CD4-positive, alpha-beta T cell treated with Interleukin-2 at 100 ng/mL for 4 hours (primary cell): ENCODE measurements at places on chromosomes 1 and 21.
A peak's percentile ranks its signal among the peaks of the same experiment; 100 is the strongest.

GRCh38 chr21:30216041-30216723 is at the start of gene CLDN8:
CLDN8 (minus strand) TSS chr21:30216097; CDS start chr21:30215925, 172 bp downstream.
- DNase-seq = no peak

DNA sequence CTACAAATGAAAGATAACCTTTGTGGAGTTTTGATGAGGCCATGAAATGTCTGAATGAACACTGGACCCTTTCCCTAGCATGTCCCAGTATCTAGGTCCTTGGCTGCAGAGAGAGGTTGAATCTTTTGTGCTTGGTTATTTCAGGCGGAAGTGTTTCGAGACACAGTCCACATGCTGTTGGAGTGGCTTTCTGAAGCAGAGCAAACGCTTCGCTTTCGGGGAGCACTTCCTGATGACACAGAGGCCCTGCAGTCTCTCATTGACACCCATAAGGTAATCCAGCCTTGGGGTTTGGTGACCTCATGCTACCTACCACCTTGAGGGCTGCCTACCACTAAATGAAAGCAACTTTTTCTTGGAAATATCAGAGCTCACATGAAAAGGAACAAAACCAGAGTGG is 38.9 kb upstream of the BMP8A start:
- no peak for DNase-seq

DNA sequence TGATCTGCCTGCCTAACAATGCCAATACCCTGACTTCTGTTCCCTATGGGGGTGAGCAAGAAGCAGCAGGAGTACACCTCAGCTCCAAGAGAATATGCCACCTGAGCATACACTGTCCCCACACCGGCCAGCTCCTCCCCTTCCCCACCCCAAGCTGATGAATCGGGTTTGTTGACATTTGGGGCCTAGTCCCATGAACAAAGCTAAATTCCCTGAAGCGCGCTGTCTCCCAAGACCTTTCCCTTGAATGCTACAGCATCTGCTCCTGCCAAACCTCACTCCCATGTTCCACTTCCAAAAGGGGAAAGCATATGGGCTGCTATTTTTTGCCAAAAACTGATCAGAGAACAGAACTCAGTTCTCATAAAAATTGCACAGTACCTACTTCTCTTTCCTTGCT is 220.4 kb upstream of the CAMK1G start:
- DNase-seq = no peak

DNA sequence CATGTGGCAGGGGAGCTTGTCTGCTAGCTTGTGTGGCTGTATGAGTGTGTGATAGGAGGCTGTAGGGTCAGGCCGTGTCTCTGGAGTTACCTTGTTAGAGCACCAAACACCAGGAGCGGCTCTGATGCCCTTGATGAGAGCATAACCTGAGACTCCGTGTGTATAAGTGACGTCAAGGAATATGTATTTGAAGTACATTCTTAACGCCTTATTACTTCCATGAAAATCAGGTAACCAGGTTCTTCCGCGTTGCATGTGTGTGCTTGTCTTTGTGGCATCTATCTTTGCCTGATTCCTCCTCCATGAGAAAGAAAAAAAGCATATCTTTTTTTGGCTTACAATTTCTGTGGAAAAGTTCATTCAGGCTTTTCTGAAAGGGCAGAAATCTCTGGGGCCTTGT is 4.6 kb downstream of the OLFML3 start:
- no peak for DNase-seq

DNA sequence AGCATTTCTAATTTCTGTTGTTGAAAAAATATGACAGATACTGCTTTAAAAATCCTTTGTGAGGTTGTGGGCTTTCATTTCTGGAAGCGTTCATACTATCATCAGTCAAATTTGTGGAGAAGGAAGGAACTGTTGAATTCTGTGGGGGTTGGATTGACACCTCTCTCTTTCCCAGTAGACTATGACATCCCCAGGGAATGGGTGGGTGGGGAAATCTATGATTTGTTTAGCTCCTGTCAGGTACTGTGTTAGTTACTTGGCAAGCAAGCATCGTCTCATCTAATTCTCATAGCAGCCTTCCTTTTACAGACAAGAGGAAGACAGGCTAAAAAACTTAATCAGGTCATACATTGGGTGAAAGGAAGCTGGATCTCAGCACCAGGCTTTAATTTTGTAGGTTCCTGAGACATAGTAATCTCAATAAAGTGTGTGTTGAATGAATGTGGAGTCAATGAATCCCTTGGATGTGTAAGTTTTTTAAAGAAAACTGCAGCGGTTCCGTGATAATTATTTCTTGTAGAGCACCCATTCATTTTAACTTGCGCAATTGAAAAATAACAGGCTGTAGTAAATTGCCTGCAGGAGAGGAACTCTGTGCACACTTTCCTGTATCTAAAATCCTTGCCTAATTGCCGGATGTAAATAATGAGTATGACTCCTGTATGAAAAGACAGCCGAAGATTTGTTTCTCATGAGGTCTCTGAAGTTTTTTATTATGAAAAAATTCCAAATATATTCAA is 60.6 kb downstream of the MYOM3 start:
- DNase-seq = no peak

DNA sequence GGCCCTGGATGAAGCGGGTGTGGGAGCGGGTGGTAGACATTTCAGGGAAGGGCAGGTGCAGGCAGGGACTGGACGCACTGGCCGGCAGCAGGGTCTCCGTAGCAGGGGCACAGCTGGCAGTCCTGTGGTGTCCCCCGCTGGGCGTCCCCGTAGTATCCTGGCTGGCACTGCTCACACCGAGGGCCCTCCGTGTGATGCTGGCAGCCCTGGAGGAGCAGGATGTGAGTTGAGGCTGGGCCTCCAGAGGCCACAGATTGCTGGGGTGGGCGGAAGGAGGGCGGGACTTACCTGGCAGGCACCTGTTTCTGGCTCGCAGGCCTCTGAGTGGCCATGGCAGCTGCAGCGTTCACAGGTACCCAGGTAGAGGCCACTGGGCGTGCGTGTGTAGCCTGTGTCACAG is 62.3 kb downstream of the LDLRAD2 start:
- no peak for DNase-seq

- DNase-seq = peak; percentile 79
Measured at GRCh38 chr1:24199291-24199900, 12.3 kb upstream of the IFNLR1 start.

- no peak for DNase-seq
Measured at GRCh38 chr1:39141925-39142324, 62.6 kb upstream of the MACF1 start.

- DNase-seq = no peak
Measured at GRCh38 chr1:180080439-180080838, 74.2 kb upstream of the QSOX1 start.

DNA sequence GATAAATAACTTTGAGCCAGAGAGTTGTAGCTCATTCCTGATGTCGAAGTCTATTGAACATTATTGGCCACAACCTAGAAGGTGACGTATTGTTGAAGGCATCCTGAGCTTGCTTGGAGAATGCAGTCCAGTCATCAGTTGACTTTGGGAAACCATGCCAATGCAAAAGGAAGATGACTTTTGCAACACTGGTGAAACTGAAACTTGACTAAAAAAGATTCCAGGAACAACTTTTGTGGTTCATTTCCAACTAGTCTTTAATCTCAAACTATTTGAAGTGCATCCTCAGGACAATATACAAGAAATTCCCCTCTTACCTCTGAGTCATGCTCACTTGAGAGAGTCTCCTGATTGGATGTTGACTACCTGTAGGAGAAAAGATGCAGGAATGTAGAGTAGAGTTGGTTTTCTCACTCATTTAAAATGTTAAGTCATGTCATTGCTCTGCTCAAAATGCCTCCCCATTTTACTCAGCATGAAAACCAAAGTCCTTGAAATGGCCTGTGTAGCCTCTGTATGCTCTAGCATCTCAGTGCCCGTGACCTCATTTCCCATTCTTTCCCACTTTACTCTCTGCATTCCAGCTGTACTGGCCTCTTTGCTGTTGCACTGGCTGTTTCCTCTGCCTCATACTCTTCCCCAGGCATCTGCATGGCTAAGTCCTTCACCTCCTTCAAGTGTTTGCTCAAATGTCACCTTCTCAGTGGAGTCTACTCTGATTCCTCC is 24.4 kb upstream of the LEPR start:
- peak; percentile 22 for DNase-seq

DNA sequence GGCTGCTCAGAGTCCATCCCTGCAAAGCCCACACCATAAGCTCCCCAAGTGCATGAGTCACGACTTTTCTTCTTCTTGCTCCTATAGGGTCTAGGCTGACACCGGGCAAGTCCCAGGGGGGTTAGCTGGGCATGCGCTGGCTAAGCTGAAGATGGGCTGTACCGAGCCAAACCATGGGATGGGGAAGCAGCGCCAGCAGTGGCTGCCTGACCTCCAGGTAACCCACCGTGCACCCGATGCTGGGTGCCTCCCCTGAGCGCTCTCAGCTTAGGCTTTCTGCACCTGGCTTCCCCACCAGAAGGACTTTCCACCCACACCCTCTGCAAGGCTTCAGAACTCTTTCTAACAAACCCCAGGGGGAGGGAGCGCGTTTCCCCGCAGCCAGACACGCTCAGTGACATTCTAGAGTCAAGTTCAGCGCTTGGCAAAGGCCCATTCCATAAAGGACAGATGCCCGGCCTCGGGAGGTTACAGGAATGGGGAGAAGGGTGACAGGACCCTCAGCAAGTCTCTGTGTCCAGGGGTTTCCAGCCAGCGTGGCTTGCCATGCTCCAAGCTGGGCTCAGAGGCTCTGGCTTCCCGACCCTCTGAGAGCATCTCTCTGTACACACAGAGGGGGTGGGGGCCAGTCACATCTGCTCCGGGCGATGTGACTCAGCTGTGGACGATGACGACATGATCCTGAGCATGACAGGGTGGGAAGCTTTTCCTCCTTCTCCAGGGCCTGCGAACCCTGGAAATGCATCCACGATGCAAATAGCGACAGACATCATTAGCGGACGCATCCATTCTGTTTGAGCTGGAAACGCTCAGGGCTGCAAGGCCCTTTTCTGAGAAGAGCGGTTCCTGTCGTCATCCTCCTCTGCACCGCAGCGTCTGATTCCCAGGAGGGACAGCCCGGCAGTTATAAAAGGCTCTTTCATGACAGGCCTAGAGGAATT is 107.8 kb downstream of the SIK1 start:
- DNase-seq = no peak

- no peak for DNase-seq
Measured at GRCh38 chr1:162587347-162587746, 25.8 kb downstream of the UAP1 start.

GRCh38 chr1:92411511-92411910 is 75.2 kb downstream of the GFI1 start:
- peak; percentile 26 for DNase-seq

- DNase-seq = no peak
Measured at GRCh38 chr1:233367057-233367803, 39.7 kb downstream of the MAP3K21 start.

GRCh38 chr1:56133522-56134472 is 445.6 kb downstream of the PLPP3 start:
- DNase-seq = no peak

DNA sequence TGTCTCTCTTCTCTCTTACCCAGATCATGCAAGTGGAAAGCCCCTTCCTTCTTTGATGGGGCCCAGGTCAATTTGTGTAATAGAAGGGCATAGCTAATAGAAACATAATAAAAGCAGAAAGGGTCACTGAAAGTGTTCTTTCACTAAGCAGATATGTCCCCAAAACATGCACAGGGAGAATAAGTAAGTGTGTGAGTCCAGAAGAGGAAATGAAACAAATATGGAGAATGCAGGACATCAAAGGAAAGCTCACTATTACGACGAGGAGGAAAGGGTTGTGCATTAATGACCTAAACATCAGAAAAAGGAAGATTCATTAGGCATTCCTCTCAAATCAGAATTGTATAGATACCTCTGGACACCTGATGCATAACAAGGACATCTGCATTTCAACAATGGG is 81.4 kb upstream of the SMYD2 start:
- no peak for DNase-seq

- DNase-seq = no peak
Measured at GRCh38 chr1:198399452-198399851, 141.0 kb downstream of the ATP6V1G3 start.

DNA sequence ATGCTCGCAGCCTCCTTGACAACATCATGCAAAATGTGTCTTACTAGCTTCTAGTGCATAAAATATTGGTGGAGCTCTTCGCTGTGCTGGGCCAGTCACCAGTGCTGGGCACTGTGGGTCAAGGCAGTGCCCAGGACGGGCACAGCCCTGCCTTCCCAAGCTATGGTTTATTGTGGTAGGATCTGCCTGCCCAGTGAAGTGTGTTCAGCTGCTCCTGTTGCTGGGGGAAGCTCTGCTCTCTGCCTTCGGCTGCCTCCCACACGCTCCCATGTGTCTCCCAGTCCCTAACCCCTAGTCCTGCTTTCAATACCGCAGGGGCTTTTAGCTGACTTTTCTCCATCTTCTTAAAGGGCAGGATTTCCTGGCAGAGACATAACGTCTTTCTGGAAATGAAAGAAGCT is 15.7 kb downstream of the EPHX1 start:
- no peak for DNase-seq

GRCh38 chr1:50183378-50184133 is 74.8 kb downstream of the ELAVL4 start:
- DNase-seq = no peak

GRCh38 chr21:37970548-37970947 is 54.3 kb upstream of the KCNJ6 start:
- no peak for DNase-seq

GRCh38 chr1:182350839-182351238 is 40.8 kb downstream of the GLUL start:
- no peak for DNase-seq

DNA sequence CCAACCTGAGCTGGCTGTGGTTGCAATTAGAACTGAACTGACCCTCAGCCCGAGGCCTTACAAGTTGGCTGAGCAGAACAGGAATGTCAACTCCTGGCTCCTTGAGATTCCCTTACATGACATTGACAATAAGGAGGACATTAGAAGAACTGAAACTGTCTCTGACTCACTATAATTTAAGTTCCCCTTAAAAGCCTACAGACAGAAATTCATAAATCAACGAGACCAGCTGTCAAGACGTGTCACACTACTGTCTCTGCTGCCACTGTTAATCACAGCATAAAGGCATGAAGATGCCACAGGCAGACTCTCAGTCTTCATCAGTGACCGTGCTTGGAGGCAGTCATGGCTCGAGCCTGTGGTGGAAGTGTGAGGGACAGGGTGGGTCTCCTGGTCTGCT is 168.8 kb downstream of the GABPA start:
- DNase-seq = no peak

GRCh38 chr1:162020150-162020549 is 3.5 kb downstream of the OLFML2B start:
- no peak for DNase-seq

DNA sequence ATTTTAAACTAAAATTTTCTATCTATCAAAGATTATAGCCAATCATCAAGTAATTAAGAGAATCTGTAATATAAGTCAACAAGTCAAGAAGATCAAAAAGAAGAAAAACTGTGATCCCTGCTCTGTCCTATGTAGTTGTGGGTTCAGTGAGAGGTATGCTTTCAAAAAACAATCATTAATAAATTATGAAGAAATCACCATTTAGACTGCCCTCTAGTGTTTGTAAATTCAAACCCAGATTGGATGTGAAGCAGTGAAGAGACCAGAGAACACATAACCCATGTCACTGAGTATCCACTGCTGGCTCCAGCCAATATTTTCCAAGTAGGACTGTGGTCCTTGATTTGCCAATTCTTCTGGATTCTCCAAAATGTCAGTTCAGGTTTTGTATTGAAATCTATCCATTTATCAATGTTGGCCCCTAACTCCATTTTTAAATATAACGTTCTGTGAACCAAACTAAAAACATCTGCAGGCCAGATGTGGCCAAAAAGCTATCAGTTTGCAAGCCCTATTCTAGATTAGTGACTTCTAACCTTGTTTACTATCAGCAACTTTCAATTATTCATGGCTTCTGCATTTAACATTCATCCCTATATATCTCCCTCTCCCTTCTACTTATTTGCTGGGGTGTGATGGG is 467.5 kb upstream of the CXADR start:
- DNase-seq = no peak

GRCh38 chr1:41242342-41243078 is 404 bp upstream of the SCMH1 start:
- no peak for DNase-seq
